Left lobe of liver (tissue), 2 donors: ENCODE measurements at places on chromosomes 5 and 9.

DNA sequence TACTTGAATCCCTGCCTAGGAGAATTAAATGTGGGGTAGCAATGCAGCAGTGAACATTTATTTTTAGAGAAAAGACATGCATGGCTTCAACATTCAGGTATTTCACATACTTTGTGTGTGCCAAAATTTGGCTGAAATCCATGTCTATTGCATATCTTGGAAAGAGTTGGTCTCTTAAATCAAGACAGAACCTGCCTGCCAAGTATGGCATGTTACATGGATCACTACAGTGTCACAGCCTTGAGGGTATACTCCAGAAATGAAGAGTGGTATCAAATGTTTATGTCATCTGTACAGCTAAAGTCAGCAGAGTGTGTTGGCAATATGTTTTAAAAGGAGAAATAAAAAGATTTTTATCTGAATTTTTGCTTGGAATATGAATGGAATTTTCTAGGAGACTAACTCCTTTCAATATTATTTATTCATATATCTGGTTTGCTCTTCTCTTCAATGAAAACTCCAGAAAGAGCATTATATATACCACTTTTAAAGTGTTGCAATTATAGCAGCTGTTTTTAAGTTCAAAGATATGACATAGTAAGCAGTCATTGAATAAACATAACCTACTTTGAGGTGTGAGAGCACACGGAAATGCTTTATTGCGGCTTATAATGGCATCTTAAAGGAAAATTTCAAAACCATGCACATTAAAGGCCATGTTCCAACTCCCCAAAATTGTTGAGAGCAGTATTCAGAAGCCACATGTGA, 95.4 kb upstream of the MINAR2 start:
- no peak for DNase-seq

- DNase-seq = no peak
Observed at GRCh38 chr5:10527281-10527950, 36.5 kb upstream of the ANKRD33B start.

DNA sequence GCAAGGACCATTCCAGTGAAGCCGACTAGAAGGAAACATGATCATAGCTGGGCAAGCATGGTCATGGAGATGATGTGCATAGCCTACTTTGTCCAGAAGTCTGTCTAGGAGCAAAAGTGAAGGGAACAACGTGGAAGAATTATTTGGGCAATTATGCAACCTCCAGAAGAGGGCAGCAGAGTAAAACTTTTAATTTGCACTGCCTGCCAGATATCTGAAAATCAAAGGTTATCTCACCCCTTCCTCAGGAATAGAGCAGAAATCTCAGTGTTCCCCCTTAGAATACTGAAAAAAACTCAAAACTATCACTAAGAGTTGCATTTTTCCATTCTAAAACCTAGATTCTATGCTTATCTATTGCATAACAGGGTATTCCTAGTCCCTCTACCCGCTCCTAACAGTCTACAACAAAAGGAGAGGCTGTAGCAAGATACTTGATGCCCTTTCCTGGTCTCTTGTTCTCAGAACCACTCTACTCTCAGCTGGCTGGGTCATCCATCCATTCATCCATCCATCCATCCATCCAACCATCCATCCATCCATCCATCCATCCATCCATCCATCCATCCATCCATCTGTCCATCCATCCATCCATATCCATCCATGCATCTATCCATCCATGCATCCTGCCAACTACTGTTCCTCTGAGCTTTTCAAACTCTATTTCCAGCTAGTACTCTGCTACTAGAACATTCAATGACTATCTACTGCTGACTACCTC, 8.4 kb upstream of the SETD9 start:
- DNase-seq = no peak

DNA sequence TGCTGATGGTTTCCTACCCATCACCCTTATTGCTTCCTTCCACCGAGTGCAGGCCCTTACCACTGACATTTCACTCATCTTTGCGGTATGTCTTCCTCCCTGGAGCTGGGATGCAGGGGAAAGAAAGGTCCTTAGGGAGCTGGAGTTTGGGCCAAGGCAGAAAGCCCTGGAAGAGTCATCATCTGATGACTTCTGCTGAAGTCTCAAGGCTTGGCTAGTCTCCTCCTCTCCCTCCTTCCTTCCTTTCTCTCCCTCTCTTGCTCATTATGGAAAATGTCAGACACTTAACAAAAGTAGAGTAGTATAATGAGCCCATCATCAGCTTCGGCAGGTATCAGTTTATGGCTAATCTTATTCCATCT, 40.0 kb downstream of the LARP1 start:
- DNase-seq = no peak

DNA sequence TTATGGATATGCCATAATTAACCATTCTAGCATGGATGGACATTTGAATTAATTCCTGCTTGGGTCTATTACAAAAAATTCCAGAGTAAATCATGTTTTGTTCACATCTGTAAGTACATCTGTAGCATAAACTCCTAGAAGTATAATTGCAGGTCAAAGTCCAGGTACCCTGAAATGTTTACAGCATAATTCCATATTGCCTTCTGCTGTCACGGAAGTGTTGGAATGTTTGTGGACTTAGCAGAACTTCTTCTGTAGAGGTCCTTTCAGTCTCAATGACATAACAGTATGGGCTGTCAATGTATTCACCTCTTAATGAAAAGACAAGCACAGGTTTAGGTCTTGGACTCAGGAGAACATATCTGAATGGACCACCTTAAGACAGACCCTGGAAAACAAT, 1.8 kb downstream of the FAM240B start:
- no peak for DNase-seq

DNA sequence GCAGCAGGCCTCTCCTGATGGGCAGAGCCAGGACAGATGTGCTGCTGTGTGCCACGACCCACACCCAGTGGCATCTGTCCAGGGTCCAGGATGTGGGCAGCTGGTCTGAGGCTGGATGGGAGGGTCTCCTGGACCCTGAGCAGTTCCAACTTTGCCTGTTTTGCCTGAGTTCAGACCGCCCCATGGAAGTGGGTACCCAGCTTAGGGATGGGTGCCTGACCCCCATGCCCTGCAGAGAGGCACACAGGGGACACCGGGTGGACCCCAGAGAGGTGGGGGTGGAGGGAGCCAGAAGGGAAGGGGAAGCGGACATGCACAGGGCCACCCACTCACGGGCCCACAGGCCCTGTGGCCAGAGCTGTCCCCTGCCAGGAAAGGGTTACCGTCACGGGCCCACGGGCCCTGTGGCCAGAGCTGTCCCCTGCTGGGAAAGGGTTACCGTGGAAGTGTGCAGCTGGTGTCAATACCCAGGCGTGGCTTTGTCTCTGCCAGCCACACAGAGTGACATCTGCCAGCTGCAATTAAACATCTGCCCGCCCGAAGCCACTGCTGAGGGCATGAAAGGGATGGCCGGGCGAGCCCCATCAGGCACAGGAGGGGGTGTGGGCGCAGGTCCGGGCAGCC, 50.0 kb downstream of the NACC2 start:
- no peak for DNase-seq

- DNase-seq = no peak
Observed at GRCh38 chr5:34843497-34843896, 4.5 kb downstream of the TTC23L start.

DNA sequence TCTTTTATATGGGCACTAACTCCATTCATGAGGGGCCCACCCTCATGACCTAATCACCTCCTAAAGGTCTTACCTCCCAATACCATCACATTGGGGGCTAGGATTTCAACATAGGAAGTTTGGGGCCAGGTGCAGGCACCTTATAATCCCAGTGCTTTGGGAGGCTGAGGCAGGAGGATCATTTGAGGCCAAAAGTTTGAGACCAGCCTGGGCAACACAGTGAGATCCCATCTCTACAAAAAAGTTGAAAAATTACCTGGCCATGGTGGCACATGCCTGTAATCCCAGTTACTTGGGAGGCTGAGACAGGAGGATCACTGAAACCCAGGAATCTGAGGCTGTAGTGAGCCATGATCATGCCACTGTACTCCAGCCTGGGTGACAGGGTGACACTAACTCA, 76.7 kb downstream of the MYO10 start:
- no peak for DNase-seq
